ENCODE measurements at places on chromosomes 1 and 21.
A peak's percentile ranks its signal among the peaks of the same experiment; 100 is the strongest.

- DNase-seq: peak; percentile 54
Observed at GRCh38 chr1:157156058-157156541, 17.9 kb upstream of the ETV3 start.

DNA sequence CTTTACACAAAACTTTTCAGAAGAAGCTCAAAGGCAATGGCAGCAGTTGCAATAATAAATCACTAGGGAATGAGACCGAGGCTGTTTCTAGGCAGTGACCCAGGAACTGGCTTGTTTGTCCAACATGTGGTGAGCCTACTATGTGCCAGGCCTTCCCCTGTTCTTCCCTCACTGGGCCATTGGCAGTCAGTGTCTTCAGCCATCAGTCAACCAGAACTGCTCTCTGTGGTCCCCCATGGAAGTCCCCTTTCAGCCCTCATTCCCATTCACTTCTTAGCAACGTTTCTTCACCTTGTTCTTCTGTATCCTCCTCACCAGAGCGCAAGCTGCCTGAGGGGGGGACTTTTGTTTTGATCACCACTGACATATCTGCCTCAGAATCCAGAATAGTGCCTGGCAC lies 274.1 kb downstream of the RRAGC start:
- no peak for DNase-seq

DNA sequence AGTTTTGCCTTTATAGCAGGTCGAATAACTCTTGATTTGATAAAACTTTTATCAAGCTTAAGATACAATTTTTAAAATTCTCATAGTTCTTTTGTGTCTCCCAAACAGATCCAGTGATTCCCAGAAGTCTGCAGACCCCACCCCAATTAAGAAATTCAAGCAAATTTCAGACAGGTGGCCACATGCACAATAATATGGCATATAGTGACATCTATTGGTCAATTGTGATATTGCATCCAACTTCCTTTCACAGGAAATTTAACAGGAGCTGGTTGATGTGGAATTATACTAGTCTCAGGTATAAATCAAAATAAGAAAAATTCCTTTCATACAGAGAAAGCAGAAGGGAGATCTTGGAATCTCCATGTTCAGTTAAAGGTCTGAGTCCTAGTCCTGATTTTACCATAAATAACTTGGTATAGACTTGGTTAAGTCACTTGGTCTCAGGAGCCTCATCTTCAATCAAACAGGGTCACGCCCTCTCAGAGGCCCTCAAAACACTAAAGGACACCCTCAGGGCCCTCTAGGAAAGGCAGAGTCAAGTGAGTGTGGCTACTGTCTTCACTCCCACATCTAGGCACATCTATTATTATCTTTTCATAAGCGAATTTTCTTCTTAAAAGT lies 24.1 kb downstream of the PIGM start:
- DNase-seq: no peak

DNA sequence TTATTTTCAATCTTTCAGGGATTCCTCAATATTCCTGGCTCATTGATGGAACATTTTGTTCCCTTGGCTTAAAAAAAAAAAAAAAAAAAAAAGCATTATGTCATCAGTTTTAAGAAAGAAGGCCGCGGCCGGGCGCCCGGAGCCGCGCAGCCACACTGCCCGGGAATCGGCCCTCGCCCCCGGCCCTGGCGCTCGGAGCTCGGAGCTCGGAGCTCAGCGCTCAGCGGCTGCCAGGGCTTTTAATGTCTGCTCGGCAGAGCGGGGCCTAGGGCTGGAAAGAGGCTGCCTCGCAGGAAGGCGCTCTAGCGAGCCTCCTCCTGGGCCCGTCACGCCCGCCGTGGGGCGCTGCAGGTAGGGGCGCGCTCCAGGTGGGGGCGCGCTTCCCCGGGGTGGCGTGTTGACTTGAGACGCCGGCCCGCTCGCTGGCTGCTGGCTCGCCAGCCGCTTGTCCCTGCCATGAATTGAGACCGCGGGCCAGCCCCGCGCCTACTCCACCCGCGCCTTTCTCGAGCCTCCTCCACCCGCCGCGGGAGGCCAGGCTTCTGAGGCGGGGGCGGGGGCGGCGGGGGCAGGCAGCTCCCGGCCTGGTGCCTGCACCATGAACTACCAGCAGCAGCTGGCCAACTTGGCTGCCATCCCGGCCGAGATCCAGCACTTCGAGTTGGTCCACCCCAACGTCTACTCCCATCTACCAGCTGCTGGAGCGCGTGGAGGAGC lies 5.4 kb upstream of the TDRD5 start:
- DNase-seq: peak; percentile 71

DNA sequence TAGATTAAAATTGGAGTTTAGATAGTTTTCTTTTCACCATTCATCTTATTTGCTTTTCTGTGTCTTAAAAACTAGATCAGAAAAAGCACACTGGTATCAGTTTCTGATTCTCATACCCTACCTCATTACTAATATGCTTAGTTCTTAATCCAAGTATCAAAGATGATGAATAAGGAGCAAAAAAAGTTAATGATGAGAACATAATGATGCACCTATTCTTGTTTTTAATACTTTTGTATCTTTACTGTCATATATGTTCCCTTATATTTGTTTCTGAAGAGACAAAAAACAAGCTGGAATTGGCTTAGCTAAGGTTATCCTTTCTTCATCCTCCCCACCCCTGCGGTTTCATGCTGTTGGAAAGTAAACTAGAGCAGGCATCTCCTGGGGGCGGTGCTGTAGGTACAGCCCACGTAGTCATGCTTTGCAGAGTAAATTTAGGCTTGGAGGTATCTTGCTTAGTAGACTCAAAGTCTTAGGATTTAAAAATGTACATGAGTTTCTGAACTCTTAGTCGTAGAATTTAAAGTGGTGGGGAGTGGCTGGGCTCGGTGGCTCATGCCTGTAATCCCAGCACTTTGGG lies 16.4 kb downstream of the CNIH4 start:
- DNase-seq: no peak

DNA sequence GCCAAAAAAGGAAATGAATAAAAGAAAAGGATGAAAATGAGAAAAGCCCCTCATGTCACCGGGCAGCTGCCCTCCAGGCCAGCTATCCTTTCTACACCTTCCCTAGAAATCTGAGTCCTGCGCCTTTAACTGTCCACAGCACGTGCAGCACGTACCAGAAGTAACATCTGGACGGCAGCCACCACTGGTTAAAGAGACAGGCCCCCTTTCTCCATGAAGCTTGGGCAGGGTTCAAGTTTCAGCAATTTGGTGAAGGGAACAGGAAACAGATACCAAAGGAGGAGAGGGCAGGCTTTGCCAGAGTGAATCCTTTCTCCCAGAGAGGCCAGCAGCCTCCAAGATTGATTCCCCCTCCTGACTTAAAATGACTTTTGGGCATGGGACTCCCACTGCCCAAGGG lies 3.6 kb upstream of the KIAA2013 start:
- DNase-seq: peak; percentile 77
